NCI-H748 treated with DMSO at 0.1 percent for 48 hours (cell line): ENCODE measurements at places on chromosomes 6 and 20.

GRCh38 chr6:121688974-121689373, 253.5 kb downstream of the GJA1 start:
- no peak for DNase-seq

DNA sequence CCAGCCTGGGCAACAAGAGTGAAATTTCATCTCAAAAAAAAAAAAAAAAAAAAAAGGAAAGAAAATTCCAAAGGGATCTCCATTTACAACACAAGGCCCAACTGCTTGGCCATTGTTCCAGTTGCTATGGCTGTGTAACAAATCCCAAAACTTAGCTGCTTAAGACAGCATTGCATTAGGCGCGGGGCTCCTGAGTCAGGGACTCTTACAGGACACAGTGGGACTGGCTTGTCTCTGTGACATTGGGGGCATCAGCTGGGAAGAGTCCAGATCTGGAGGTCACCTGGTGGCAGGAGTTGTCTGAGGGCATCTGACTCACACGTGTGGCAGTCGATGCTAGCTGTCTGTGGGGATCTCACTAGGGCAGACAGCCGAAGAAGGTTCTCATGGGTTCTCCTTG, 35.6 kb downstream of the TTLL9 start:
- DNase-seq = no peak

DNA sequence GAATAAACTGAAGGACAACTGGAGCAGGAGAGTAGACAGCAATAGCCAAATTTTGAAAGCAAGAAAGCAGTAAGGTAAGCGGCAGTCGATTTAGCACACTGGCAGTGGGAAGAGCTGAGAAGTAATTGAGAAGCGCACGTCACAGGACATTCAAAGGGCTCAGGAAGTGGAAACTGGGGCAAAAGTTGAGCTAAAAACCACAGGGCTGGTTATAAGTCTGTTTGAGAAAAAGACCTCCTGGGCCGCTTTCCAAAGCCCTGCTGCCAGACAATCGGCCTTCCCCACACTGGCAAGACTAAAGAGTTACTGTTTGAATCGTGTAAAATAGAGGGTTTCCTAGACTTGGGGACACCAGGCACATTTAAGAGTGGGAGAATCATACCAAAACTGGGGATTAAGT, 161.4 kb downstream of the DNAH8 start:
- no peak for DNase-seq

GRCh38 chr20:13183005-13183404, 38.1 kb upstream of the ISM1 start:
- no peak for DNase-seq

- DNase-seq = no peak
Measured at GRCh38 chr6:113464960-113465359, 392.2 kb upstream of the MARCKS start.

GRCh38 chr20:10771435-10772140, 97.8 kb upstream of the JAG1 start:
- no peak for DNase-seq

GRCh38 chr6:125808060-125808459, 17.3 kb downstream of the NCOA7 start:
- no peak for DNase-seq

GRCh38 chr6:75210885-75211739, 5.3 kb upstream of the COL12A1 start:
- peak; percentile 71 for DNase-seq

- no peak for DNase-seq
Measured at GRCh38 chr20:46203510-46203837, 85.4 kb downstream of the CD40 start.

DNA sequence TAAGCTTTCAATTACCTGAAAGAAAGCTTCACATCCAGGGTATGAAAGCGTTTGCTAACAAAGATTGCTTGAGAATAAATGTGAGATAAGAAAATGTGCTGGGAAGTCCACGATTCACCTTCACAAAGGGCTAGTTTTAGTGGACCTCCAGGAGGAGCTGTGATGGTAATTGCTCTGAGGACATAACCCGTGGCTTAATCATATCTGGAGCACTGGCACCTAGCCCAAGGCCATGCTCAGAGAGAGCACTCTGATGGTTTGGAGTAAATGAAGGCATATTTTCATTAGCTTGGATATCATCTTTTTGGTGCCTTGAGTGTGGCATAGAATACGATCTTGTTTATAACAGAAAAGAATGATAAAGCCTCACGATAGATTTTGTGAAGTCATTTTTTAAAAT, 46.9 kb upstream of the BACH2 start:
- no peak for DNase-seq

- no peak for DNase-seq
Measured at GRCh38 chr6:114195631-114196403, 147.0 kb downstream of the HS3ST5 start.

GRCh38 chr6:35178012-35178411, 35.7 kb upstream of the SCUBE3 start:
- no peak for DNase-seq

GRCh38 chr6:44788387-44788981, 401.0 kb downstream of the CDC5L start:
- DNase-seq = no peak

DNA sequence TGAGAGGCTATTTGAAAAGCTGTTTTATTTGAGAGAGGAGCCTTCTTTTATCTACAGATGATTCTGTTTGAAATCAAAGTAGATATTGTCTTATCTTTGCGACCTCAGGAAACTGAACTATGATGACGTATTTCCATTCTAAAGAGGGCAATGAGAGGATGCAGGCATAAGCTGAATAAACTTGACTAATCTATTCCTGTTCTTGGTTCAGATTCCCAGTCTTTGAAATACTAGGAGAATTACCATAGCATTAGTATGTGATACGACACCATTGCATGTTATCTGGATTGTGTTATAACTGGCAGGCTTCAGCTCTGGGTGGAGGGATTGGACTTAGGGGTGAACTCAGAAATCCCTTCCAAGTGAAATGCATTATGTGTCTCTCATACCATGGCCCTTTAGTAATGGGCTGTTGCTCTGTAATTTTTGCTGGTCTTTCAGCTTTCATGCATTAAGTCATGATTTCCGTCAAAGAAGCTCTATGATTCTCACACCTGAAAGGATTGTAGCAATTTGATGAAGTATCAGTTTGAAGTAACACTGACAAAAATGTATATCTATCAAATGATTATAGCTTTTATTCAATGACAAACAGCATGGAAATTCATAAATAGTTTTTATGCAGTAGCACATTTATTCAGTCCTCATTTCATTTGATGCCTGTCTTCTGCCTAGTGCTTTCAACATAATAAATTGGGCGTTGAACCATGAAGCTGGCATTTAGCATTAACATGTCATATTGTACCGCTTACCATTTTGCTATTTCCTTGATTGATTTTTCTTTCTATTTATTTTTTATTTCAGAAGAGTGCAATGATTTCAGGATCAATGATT, 138.4 kb upstream of the SPACA1 start:
- DNase-seq = no peak

GRCh38 chr6:72963946-72964345, 261.4 kb downstream of the KHDC1L start:
- no peak for DNase-seq

DNA sequence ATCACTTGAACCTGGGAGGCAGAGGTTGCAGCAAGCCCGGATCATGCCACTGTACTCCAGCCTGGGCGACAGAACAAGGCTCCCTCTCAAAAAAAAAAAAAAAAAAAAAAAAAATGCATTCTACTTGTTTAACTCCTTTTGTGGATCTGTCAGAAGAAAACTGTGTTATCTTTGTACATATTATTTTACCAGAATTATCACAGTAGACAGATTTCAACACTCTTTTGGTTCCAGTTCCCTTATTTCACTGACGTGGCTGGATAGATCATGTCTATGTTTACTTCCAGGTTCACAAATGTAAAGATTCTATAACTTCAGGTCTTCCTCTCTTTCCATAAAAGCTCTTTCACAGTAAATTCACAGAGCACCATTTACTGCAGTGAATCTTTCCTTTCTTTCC, 18.4 kb downstream of the NUDT3 start:
- DNase-seq = no peak

DNA sequence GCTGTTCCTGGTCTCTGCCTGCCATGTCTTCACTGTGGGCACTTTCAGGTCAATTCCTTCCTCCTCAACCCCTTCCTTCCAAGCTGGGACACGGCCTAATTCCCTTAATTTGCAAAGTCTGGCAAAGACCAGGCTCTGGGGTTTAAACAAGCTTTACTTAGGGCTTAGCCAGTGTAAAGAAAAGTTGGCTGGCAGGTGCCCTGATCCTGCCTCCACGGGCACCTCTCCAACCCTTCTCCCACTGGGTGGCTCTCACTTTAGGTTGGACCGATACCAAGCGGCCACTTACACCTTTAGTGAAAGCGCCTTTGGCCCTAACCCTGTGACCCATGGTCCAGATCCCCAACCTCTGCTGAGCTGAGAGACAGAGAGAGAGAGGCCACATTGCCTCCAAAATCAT, 13.7 kb upstream of the MLN start:
- DNase-seq = no peak

DNA sequence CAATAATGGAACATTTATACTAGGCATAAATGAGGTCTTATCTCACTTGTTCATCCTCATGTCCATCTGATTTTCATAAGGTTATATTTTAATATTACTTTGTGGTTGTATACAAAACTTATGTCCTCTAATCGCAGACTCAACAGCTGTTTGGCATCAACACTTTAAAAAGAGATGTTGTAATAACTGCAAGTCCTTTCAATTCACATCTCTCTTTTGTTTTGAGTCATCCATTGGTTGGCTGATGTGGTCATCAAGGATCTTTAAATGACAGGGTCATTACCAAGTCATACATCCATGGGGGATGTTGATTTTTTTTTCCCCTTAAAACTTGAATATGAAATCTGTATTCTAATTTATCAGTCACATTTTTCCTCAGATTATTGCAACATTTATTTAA, 299.4 kb upstream of the NRSN1 start:
- no peak for DNase-seq

DNA sequence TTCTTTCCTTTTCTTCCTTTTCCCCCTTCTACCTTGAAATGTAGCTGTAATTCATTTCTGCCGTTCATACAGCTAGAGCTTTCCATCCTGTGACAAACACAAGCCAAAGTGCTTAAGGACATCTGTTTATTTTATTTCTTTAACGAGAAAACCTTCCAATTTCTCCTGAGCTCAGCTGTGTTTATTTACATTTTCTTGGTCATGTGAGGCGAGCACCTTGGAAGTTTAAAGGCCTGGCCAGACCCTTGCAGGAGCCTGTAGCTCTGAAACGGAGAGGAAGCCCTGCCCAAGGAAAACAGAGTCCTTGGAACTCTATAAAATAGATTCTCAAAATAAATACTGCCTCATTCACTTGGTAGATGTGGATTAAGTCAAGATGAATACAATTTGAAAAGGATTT, 223.1 kb downstream of the EYA2 start:
- no peak for DNase-seq

DNA sequence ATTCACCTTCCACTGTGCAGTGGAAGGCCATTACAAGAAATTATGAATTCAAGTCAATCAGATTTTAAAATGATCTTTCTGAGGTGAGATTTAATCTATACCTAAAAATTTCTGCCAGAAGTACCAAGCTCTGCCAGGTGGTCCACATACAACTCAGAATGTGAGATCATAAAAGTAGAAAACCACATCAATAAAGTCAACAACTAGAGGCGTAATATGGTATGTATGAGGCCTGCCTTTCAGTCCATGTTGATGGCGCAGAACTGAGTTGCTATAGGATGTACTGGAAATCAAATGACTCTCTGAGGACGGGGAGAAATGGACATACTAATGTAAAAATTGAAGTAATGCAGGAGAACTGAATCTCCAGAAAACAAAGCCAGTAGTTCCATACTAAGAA, 163.8 kb upstream of the FBXL4 start:
- no peak for DNase-seq

- DNase-seq = no peak
Measured at GRCh38 chr20:58790454-58790853, 60.2 kb downstream of the GNAS-AS1 start.

GRCh38 chr6:125363039-125363823, 61.5 kb upstream of the HDDC2 start:
- DNase-seq = peak; percentile 63

- DNase-seq = no peak
Measured at GRCh38 chr6:91240878-91241603, 654.2 kb upstream of the MAP3K7 start.

- DNase-seq = no peak
Measured at GRCh38 chr20:9103955-9104354, 35.1 kb downstream of the PLCB4 start.

- no peak for DNase-seq
Measured at GRCh38 chr20:34249291-34249690, 8.1 kb downstream of the ASIP start.

DNA sequence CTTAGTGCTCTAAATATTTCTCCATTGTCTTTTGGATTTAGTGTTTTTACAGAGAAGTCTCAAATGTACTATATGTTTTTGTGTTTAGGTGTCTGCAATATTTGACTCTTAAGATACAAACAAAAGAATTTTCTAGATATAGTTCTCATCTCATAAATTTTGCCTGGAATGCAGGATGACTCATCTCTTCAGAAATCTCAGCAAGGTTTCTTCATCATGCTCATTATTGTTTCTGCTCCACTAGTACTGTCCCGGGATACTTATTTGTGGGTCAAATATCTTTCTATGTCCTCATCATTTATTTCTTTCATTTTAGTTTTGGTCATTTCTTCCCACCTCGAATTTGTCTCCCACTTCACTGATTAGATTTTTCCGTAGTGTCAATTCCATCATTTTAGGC, 9.5 kb downstream of the AHI1 start:
- DNase-seq = no peak

- DNase-seq = no peak
Measured at GRCh38 chr20:57398231-57398821, 7.1 kb downstream of the RBM38 start.

DNA sequence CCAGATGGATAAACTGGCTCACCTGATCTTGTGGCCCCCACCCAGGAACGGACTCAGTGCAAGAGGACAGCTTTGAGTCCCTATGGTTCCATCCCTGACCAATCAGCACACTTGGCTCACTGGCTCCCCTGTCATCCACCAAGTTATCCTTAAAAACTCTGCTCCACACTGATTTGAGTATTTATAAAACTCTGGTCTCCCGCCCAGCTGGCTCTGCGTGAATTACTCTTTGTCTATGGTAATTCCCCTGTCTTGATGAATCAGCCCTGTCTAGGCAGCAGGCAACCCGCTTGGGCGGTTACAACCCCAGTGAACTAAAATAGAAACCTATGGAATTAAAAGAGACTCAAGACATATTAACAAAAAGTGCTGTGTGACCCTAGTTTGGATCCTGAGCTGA, 38.1 kb upstream of the CD83 start:
- no peak for DNase-seq

DNA sequence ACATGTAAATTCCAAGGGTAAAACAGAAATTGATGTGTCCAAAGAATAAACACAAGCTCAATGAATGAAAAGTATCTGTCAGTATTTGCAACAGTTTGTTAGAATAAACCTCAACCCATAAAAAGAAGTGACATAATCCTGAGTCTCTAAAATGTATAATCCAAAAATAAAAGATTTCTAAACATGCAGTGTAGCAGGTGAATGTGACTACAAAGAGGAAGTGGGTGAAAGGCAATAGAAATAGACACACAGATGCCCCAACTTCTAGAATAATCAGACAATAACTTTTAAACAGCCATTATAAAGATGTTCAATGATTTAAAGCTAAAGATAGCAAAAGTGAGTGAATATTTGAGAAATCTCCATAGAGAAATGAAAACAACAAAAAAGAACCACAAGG, 1009.2 kb upstream of the GJE1 start:
- DNase-seq = no peak

- DNase-seq = no peak
Measured at GRCh38 chr20:15439551-15439950, 1102.1 kb upstream of the FLRT3 start.

GRCh38 chr6:9978480-9978879, 436.4 kb downstream of the TFAP2A start:
- DNase-seq = no peak
